Activated T-helper 1 cell treated with anti-CD3 and anti-CD28 coated beads, Interleukin-12 subunit alpha, Interleukin-12 subunit beta, Interleukin-2, Interleukin-4 antibody, amounts not matched to agents 30 ng/mL and 10 ng/mL and 1 ng/mL, durations not matched to agents 14 hours and 24 hours and 36 hours (primary cell): ENCODE measurements at places on chromosomes 1 and 21. TPM values are rescaled to one million over a fixed set of nuclear protein-coding genes. Genes with fewer than 3 reads are reported as not detected.

GRCh38 chr1:93061895-93062792, 16.9 kb upstream of the MTF2 start:
- H3K27ac ChIP-seq, result no peak overlapping the region
- H3K36me3 ChIP-seq, result no peaks in the 10 kb centered on the region
- DNase-seq, result peak; percentile 14

DNA sequence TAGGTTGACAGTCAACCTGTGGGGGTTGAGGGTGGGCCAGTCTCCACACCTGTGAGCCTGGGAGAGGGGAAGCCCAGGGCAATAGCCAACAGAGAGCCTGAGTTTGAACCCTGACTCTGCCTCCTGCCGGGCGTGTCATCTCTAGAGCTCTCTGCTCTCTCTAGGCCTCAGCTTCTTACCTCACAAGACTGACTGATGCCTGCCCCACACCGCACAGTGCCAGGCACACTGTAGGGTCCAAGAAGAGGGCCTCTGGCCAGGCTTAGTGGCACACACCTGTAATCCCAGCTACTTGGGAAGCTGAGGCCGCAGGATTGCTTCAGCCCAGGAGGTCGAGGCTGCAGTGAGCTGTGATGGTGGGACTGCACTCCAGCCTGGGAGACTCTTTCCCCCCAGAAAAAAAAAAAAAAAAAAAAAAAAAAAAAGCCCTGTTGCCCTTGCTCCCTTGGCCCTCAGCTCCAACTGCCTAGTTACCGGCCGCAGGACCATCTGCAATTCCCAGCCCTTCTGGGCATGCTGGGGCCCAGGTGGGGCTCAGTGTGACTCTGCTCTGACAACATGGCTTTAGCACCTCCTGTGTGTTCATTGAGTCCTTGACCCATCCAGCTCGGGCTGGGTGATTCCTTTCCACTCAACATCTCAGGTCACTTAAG, 25.1 kb downstream of the GRHL3 start:
- H3K4me3 ChIP-seq, result no peak overlapping the region
- no peaks in the 10 kb centered on the region for H3K36me3 ChIP-seq
- no peak overlapping the region for H3K27ac ChIP-seq
- no peak for DNase-seq

DNA sequence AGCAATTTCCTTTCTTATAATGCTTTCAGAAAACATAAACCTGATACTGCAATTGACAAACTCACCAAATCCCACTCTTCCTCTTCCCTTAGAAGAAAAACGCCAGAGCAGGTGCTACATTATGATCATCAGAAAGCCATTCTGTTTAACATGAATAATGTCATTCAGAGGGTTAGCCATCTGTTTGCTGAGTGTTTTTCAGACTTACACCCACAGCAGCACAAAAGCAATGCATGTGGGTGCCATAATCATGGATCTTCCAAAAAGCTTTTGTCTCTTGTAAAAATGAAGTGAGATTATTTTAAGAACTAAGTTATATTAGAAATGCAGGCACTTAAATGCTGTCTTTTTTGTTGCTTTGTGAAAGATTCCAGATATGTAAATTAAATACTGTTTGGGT, 204.6 kb upstream of the TMPRSS15 start:
- H3K4me3 ChIP-seq, result no peak overlapping the region
- H3K36me3 ChIP-seq, result no peaks in the 10 kb centered on the region
- H3K4me1 ChIP-seq, result no peaks in the 10 kb centered on the region
- H3K27me3 ChIP-seq, result no peaks in the 10 kb centered on the region
- DNase-seq, result no peak

DNA sequence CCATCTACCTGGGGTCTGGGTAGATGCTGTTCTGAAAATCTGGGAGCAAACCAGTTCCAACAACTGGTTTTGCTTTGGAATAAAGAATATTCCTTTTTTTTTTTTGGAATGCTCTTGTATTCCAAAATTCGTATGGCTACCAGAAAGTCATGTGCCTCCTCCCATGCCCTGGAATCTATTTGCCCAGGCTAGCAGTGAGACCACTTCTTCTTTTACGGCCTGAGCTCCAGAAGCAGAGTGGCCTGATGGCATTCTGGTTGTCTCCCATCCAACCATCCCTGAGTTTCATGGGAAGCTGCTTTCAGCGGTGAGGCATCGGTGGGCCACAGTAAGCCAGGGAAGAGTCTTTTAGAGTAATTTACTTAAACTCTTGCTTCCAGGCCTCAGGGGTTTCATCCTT, 113.4 kb upstream of the RAB4A start:
- no peak for DNase-seq
- no peak overlapping the region for H3K4me3 ChIP-seq
- peaks cover 2% of the 10 kb centered on the region for H3K27me3 ChIP-seq
- H3K36me3 ChIP-seq, result no peaks in the 10 kb centered on the region
- no peak overlapping the region for H3K27ac ChIP-seq

DNA sequence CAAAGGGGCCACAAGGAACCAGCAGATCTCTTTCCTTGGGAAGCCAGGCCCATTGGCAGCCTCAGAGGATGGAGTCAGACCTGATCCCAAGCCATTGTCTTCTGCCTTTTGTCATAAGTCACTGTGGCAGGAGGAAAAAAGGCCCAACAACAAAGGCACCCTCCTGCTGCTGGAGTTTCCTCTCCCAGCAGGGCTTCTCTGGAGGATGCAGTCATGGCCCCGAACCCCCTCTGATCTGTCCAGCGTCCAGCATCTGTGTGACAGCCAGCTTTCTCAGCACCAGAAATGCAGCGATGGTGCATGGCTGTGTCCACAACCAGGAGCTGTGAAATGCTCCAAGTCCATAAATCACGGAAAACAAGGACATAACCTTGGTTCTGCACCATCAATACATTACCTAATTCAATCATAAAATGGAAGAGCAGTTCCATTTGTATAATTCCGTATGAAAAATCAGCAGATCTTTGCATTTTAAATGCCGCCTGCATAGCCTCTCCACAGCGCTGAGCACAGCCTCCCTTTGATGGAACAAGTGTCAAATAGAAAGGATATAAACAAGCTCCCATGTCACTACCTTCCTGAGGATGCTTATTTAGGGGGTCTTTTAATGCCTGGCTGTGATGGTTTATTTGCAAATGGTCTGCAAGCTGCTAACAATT, 30.6 kb downstream of the AJAP1 start:
- H3K36me3 ChIP-seq, result no peaks in the 10 kb centered on the region
- no peaks in the 10 kb centered on the region for H3K4me1 ChIP-seq
- no peak for DNase-seq
- no peak overlapping the region for H3K4me3 ChIP-seq
- no peaks in the 10 kb centered on the region for H3K27me3 ChIP-seq
- no peak overlapping the region for H3K27ac ChIP-seq

- DNase-seq, result no peak
- H3K27ac ChIP-seq, result no peak overlapping the region
- H3K4me3 ChIP-seq, result no peak overlapping the region
- H3K36me3 ChIP-seq, result peaks cover 37% of the 10 kb centered on the region
- H3K4me1 ChIP-seq, result peaks cover 22% of the 10 kb centered on the region
- no peaks in the 10 kb centered on the region for H3K27me3 ChIP-seq
These were observed 9.4 kb downstream of the MFN2 start for GRCh38 chr1:11989669-11990068.

DNA sequence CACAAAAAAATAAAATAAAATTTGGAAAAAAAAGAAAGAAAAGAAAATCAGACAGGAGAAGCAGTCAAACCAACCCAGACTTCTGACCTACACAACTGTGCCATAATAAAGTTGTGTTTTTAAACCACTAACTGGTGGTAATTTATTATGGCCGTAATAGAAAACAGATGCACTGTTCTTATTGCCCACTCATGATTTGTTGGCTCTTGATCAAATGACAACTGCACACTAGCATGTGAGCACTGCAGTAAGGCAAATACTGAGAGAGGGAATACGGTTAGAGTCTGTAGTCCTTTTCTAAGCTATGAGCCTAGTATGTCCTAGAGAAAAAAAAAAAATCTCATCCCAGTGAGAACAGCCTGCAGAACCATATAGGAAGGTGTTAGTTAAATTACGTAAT, 61.2 kb upstream of the TNR start:
- H3K4me3 ChIP-seq, result no peak overlapping the region
- no peaks in the 10 kb centered on the region for H3K36me3 ChIP-seq
- H3K27me3 ChIP-seq, result no peaks in the 10 kb centered on the region
- H3K27ac ChIP-seq, result no peak overlapping the region
- DNase-seq, result no peak

DNA sequence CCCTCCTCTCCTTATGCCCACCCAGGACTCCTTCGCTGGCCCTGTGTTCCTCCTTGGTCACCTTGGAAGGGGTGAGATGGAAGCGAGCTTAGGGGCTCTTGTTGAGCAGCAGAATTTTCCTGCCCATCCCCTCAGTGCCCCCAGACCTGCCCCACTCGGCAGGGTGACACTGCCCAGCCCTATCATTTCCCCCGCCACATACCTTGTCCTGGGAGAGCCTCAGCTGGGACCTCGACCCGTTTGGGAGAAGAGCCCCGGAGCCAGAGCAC, 1.4 kb upstream of the FNDC5 start:
- peaks cover 8% of the 10 kb centered on the region for H3K4me1 ChIP-seq
- H3K36me3 ChIP-seq, result peaks cover 7% of the 10 kb centered on the region
- H3K27ac ChIP-seq, result no peak overlapping the region

DNA sequence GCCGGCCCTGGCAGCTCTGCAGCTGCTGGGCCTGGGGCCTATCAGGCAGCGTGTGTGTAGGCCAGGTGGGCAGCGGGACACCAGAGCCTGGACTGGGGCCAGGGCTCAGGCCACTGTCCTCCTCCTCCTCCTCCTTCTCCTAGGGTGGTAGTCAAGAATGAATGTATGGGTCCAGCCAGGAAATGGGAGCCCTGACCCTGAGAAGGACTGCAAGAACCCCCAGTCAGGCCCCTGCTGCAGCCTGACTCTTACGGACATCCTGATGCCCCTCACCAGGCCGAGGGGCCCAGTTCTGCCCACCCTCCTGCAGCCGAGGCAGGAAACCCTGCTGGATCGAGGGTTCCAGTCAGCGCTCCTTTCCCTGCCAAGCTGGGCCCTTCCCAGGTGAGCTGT, 3.5 kb downstream of the SLFNL1 start:
- H3K4me1 ChIP-seq, result no peaks in the 10 kb centered on the region
- H3K27ac ChIP-seq, result no peak overlapping the region
- H3K36me3 ChIP-seq, result peaks cover 26% of the 10 kb centered on the region
- no peak overlapping the region for H3K4me3 ChIP-seq
- DNase-seq, result no peak
- H3K27me3 ChIP-seq, result no peaks in the 10 kb centered on the region

DNA sequence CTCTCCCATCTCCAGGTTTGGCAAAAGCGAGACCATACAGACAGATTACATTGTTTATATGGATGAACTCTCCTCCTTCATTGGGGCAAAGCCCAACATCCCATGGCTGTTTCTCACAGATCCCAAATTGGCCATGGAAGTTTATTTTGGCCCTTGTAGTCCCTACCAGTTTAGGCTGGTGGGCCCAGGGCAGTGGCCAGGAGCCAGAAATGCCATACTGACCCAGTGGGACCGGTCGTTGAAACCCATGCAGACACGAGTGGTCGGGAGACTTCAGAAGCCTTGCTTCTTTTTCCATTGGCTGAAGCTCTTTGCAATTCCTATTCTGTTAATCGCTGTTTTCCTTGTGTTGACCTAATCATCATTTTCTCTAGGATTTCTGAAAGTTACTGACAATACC, 26.4 kb downstream of the FMO3 start:
- no peak overlapping the region for H3K4me3 ChIP-seq
- H3K27me3 ChIP-seq, result peaks cover 4% of the 10 kb centered on the region
- DNase-seq, result no peak
- H3K27ac ChIP-seq, result no peak overlapping the region
- no peaks in the 10 kb centered on the region for H3K36me3 ChIP-seq
- H3K4me1 ChIP-seq, result no peaks in the 10 kb centered on the region

DNA sequence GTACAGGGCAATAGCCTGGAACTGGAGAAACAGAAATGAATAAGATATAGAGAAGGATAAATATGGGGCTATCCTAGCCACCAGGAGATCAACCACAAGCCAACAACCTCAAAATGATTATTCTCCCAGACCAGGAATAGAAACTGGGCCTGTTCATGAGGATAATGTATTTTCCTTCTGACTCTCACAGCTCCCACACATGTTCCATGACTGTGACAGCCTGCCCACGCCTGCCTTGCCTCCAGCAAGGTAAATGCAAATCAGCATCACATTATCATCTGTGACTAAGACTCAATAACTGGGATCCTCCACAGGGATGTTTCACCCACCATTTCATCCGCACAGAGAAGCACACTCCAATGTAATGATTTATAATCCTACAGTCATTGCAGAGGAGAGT, 3.3 kb downstream of the ENSA start:
- peak overlapping the region; percentile 74 for H3K27ac ChIP-seq
- peak overlapping the region; percentile 48 for H3K4me3 ChIP-seq
- H3K4me1 ChIP-seq, result peaks cover 72% of the 10 kb centered on the region
- peaks cover 51% of the 10 kb centered on the region for H3K36me3 ChIP-seq
- no peak for DNase-seq

GRCh38 chr21:17467392-17467791, 45.5 kb upstream of the CXADR start:
- DNase-seq, result no peak
- no peaks in the 10 kb centered on the region for H3K4me1 ChIP-seq
- peaks cover 2% of the 10 kb centered on the region for H3K27me3 ChIP-seq
- no peaks in the 10 kb centered on the region for H3K36me3 ChIP-seq
- no peak overlapping the region for H3K4me3 ChIP-seq
- H3K27ac ChIP-seq, result no peak overlapping the region

- no peak overlapping the region for H3K4me3 ChIP-seq
- DNase-seq, result no peak
- H3K27ac ChIP-seq, result peak overlapping the region; percentile 15
- H3K36me3 ChIP-seq, result no peaks in the 10 kb centered on the region
These were observed 8.0 kb downstream of the PLXNA2 start for GRCh38 chr1:208235982-208236761.

DNA sequence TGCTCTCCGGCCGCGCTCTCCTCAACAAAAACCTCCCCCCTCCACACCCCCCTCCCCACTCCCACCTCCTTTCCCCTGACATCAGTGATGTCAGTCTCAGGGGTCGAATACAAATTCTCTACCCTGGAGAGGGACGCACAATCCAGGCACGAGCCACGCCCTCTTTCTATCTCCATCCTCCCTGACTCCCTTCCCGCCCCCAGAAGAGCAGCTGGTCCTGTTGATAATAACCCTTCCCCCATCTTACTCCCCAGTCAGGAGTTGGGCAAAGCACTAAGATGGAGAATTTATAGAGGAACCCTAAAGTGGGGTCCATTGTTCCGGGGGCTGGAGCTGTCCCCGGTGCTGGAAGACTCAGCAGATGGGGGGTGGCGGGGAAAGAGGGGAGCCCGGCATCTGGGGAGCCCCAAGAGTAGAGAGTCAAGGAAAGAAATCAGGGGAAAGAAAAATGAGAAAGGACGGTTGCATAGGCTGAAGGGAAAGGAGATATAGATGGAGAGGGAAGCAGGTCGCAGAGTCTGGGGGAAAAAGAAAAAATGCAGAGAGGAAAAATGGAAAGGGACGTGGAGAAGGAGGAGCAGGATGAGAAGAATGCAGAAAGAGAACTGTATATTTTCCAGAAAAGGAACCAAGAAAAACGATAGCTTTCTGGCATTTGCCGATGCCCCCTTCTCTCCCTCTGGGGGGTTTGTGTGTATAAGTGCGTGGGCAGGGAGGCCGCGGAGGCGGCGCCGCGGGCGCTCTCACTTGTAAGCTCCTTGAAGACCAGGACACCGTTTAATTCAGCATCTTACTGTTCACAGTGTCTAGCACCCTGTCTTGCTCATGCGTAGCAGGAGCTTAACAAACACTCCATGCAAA, at the start of gene CELF3:
TSS of gene CELF3 (minus strand) at position 33 of the 861 bp plus-strand sequence. CDS start 783 bp downstream, outside the sequence.
- peaks cover 18% of the 10 kb centered on the region for H3K4me1 ChIP-seq
- DNase-seq, result no peak
- peaks cover 67% of the 10 kb centered on the region for H3K27me3 ChIP-seq
- H3K27ac ChIP-seq, result no peak within 1 kb of the TSS

- peaks cover 6% of the 10 kb centered on the region for H3K27me3 ChIP-seq
- H3K36me3 ChIP-seq, result no peaks in the 10 kb centered on the region
- H3K27ac ChIP-seq, result no peak overlapping the region
These were observed 388.2 kb downstream of the PTPRU start for GRCh38 chr1:29624320-29625083.

Gene CCT3
- total RNA-seq, result 567 and 570 TPM in 2 replicates

Gene TEX38
- total RNA-seq, result 0.18 TPM in 1 of 2 replicates, not detected in the other

Gene AKT3
- total RNA-seq, result 40.1 and 44.0 TPM in 2 replicates

Gene KRTAP19-4
- total RNA-seq, result not detected in 2 replicates

Gene SLC66A1
- total RNA-seq, result 9.9 and 12.0 TPM in 2 replicates
